Activated effector memory CD4-positive, alpha-beta T cell treated with Interleukin-2 at 50 U/mL for 16 hours (primary cell): ENCODE measurements at places on chromosomes 6 and 20.

DNA sequence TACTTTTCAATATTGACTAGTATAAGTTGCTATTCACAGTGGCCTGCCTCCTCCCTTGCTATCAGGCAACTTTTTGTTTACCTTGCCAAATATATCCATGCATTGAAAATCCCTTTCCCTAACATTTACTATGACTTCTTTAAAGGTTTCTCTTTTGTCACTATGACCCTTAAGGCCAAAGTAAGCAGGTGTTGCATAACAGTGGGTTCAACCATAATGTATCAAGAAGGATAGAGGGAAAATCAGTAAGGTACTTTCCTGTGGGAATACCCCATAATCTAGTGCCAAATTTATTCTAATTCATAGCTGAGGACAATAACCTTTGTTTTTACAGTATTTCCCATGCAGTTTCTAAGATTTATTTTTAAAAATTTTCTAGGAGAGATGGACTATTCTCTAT, 527.6 kb downstream of the CDKAL1 start:
- no peak for DNase-seq

- no peak for DNase-seq
These were observed 113.7 kb upstream of the DTNBP1 start for GRCh38 chr6:15776458-15776980.

DNA sequence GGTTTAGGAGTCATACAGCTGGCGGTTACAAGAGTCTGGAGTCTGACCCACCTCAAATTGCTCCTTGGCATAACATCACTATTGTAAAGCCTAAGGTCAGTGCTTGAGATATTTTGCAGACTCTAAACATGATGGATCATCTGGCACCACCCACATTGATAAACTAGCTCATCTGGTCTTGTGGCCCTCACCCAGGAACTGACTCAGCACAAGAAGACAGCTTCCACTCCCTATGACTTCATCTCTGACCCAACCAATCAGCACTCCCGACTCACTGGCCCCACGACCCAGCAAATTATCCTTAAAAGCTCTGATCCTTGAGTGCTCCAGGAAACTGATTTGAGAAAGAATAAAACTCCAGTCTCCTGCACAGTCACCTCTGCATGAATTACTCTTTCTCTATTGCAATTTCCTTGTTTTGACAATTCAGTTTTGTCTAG, 115.9 kb downstream of the CD24 start:
- DNase-seq = no peak

GRCh38 chr6:110352563-110353262, 5.4 kb downstream of the METTL24 start:
- DNase-seq = no peak

GRCh38 chr6:100057941-100058340, 63.9 kb upstream of the MCHR2 start:
- no peak for DNase-seq

GRCh38 chr6:917296-917695, 224.4 kb upstream of the EXOC2 start:
- DNase-seq = no peak

- peak; percentile 37 for DNase-seq
These were observed 189.6 kb downstream of the GJA10 start for GRCh38 chr6:90083891-90084290.

DNA sequence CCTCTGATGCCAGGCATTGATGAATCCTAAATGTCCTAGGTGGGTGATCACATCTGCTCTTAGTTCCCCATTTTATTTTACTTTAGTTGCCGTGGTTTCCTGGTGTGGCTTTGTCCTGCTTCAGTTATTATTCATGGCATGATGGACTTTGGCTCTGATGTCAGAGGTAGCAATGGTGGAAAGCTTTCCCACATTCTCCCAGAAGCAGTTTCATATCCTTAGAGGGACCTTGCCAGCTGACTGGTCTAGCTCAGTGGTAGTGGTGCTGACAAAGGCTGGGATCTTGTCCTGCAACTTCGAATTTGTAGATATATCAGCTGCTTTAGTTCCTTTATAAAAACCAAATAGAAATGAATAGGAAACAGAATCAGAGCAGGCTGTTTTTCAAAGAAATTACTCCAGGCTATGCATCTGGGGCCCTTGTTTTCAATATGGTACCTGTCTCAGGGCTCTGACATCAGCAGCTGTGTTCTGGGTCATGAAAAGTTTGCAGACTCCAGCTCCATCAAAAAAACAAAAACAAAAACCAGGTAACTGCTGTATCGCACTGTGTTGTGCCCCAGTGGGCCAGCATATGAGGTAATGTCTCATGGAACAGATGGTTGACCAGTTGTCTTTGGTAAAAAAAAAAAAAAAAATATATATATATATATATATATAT, 133.7 kb downstream of the PLCB4 start:
- no peak for DNase-seq

GRCh38 chr6:53962646-53963045, 148.6 kb upstream of the MLIP start:
- DNase-seq = no peak

DNA sequence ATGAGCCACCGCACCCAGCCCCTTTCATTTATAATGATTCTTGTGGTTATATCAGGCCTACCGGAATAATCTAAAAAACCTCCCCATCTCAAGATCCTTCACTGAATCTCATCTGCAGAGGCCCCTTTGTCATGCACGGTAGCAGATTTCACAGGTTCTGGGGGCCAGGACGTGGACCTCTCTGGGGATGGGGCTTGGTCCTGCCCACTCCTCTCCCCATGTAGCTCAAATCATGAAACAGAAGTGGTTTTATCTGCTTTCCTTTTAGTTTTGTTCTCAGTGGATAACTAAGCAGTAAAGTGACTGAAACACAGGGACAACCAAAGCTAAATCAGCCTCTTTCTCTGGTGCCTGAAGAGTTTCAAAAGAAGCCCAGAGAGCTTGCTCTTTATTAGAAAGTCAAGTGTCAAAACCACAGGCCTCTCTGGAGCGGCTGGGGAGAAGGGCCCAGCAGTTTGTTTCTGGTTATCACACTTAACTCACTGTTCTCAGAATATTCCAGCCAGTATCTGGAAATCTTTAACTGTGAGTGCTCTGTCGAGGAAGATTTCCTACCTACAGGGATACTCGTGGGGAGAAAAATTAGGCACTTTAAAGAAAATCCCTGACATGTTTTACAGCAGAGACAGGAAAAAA, 60.6 kb upstream of the FAM184A start:
- DNase-seq = no peak

DNA sequence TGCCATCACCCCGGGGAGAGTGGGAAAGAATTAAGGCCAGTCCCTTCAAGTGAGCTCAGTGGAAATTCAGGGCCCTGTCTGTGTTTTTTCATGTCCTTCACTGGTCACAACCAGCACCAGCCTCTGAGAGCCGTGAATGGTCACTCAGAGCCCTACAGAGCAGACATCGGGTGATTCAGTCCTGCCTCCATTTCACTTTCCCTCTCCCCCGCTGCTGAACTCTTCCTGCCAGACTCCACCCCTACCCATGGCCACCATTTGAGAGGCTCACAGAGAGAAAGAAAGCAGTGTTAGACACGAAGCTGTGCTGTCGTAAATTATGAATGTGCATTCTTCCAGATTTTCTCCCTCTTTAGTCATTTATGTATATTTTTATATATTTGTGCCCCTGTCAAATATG, 5.4 kb downstream of the R3HDML start:
- no peak for DNase-seq

- no peak for DNase-seq
These were observed 111.2 kb downstream of the THBS2 start for GRCh38 chr6:169142538-169142844.

DNA sequence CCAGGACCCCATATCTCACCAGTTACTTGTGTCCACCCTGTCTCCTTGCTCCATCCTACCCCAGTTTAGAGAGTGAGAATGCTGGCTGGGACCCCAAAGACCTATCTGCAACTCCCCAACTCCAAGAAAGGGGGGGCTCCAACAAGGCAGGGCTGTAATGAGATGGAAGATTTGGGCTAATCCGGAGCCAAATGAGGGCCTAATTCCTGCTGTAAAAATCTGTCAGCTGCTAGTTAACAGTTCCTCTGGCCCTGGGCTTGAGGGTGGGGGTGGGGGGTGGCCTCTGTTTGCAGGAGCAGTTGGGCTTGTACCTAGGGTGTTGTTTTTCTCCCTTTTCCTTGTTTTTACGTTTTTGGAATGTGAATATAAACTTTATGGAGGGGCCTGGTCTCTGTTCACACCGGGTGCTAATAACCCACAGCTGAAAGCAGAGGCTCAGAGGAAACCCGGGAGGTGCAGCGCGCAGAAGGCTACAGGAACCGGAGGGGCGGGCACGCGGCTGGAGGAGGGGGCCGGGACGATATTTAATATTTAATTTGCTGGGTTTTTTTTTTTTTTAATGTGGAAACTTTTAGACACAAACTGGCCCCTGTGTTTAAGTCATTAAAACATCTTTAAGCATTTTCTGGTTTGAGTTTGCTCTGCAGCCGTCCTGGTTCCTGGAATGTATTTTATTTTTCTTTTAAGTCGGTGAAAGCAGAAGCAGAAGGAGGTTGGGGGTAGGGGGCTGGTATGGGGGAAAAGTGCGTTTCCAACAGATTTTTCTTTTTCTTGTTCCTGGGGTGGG, 70.7 kb downstream of the NCR2 start:
- no peak for DNase-seq

- DNase-seq = peak; percentile 37
These were observed 2.8 kb upstream of the RNASET2 start for GRCh38 chr6:166958926-166959861.

- no peak for DNase-seq
These were observed 7.7 kb downstream of the DDR1 start for GRCh38 chr6:30891816-30892538.

- DNase-seq = no peak
These were observed 3.0 kb upstream of the GRM4 start for GRCh38 chr6:34148631-34149451.

DNA sequence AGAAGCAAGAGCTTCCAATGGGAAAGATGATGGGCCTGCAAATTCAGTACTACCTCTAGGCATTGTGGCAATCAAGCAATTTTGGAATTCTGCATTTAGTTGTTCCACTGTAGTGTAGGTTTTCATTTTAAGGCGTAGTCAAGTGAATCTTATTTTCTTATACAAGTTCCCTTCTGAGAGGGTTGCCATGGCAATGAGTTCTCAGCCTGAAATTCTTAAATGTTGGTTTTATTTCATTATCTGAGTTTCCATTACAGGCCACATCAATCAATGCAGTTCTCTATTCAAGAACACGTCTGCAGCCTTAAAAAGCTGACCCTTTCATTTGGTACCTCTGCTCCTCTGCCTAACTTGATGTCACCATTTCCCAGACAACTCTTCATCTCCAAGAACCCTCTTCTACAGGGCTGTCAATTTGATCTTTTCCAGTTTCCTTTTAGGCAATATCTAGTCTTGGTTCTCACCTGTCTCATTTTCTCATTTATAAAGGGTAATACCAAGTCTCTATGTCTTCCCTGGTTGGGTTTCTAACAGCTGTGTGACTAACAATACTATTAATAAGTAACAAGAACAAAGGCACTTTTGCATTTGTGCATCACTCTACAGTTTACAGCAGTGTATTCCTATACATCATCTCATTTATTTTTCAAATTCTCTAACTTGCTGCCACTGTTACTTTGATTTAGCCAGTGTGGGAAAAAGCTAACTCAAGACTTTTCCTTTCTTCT, 898.2 kb upstream of the FLRT3 start:
- DNase-seq = no peak

GRCh38 chr20:37538003-37538402, 10.3 kb upstream of the BLCAP start:
- DNase-seq = no peak

GRCh38 chr6:139932671-139933070, 558.2 kb upstream of the CITED2 start:
- no peak for DNase-seq

DNA sequence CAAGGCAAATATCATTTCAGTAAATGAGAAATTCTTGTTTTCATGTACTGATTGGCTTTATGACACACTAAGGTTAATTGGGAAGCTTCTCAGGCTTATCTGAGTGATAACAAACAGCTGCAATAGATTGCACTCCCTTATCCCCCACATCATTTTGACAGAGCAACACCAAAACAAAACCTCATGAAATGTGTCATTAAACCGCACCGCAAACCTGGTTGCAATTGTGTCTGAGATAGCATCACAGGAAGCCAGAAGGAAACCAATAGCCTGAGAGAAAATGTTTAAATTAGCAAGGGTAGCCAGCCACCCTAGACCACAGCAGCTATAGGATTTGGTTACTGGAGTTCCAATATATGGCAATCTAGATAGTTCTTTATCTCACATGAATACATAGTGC, 31.6 kb upstream of the LAMA4 start:
- peak; percentile 12 for DNase-seq

- no peak for DNase-seq
These were observed 88.5 kb upstream of the HIVEP1 start for GRCh38 chr6:11923621-11924020.

DNA sequence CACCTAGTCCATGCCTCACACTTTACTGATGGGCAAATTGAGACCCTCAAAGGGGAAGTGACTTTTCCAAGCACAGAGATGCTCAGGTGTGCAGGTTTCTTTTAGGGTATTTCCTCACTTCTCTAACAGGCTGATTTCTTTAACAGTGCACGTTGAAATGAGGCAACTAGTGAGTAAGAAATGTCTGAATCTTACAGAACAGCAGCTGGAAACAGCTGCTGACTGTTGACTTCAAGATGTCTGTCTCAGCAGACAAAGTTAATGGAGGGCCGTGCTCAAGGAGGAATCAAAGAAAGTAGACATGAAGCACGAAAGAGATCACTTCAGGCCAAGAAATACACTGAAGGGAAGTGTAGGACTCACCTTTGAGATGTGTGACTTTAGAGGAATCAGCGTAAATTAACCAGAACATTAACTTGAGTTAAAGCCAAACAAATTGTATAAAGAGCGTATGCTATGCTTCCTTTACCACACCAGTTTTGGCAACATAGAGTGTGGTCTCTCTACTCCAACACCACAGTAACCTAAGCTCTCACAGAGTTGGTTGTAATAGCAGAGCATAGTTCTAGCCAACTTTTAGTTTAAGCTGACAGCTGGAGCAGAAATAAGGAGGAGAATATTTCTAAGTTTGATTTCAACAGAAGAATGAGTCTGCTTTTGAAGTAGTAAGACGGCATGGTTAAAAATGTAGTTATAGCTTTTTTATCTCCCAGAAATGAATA, 60.9 kb downstream of the SAMD3 start:
- DNase-seq = no peak

GRCh38 chr20:7094438-7094997, 327.0 kb downstream of the BMP2 start:
- no peak for DNase-seq

GRCh38 chr20:41287327-41287726, 30.2 kb downstream of the ZHX3 start:
- no peak for DNase-seq

- no peak for DNase-seq
These were observed 16.9 kb upstream of the SUPT3H start for GRCh38 chr6:45394586-45395095.

GRCh38 chr6:163825033-163825432, 410.5 kb downstream of the QKI start:
- DNase-seq = no peak

DNA sequence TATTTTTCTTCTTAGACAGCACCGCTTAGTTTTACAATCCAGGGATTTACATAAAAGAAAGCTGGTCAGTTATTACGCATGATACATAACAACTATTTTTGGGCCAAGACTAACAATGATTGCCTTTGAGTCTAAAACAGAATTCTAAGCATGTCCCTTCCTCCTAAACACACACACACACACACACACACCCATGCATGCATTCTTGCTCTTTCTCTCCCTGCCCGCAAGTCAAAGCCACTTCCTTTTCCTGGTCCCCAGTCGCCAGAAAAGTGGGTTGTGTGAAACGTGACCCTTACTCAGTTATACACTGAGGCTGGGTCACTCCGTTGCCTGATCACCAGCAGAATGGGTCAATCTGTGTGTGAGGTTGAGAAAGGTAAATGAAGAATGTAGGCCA, 31.4 kb downstream of the FYN start:
- DNase-seq = peak; percentile 45

GRCh38 chr20:63745961-63746731, 6.6 kb downstream of the SLC2A4RG start:
- DNase-seq = no peak
